ENCODE measurements at places on chromosomes 4 and X. TPM values are rescaled to one million over a fixed set of nuclear protein-coding genes. Genes with fewer than 3 reads are reported as not detected.

- DNase-seq, result no peak
Observed at GRCh38 chrX:30982467-30982866, 89.4 kb downstream of the FTHL17 start.

DNA sequence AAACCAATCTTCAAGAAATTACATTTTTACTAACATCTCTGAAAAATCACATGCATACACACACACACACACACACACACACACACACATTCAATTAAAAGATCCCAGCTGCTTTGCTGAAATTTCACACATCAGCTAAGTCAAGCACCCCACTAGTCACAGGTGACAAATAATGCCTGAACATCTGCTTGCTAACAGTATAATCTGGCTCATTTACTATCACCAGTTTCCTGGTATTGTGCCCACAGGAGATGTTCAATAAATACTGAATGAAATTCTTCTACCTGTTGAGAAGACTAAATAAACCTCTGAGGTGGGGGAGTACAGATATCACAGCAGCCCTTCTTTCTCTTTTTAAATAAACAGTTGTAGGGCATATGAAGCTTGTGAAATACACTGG, 994.0 kb downstream of the ARAP2 start:
- DNase-seq, result no peak

The ZXDA gene
- 4.2 TPM for total RNA-seq

The MUC7 gene
- not detected for total RNA-seq
